Right lobe of liver (tissue), 6 donors: ENCODE measurements at places on chromosomes 2 and 18. TPM values are rescaled to one million over a fixed set of nuclear protein-coding genes. Genes with fewer than 3 reads are reported as not detected.
A peak's percentile ranks its signal among the peaks of the same experiment; 100 is the strongest.

DNA sequence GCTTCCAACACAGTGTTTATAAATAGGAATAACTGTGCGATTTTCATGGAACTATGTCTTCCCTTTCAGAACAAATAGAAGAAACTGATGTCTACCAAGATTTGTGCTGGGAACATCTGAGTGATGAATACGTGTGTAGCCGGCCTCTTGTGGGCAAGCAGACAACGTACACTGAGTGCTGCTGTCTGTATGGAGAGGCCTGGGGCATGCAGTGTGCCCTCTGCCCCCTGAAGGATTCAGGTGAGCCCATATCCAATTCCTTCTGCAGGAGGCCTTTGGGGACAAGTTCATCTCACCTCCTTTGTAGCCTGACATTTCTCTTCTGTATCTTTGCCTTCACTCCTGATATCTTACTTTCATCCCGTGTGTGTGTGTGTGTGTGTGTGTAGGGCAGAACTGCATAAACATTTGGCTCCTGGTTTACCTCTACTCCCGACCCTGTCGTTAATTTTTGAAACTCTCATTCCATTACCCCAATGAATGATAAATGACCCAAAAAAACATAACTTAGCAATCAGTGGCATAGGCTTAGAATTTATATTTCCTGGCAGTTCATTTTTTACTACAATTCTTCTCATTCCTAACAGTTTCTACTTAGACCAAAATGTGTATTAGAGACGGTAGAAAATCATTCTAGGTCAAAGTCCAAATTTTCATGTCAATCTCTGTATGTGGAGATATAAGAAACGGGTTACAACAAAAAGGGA lies 111.0 kb upstream of the RASGRP3 start:
- DNase-seq, result no peak

- peak; percentile 35 for DNase-seq
These were observed 29.0 kb upstream of the PTPN4 start for GRCh38 chr2:119730671-119731177.

- DNase-seq, result no peak
These were observed 85.6 kb upstream of the SPTBN1 start for GRCh38 chr2:54370405-54371104.

- no peak for DNase-seq
These were observed 774.1 kb upstream of the LRRTM1 start for GRCh38 chr2:81078631-81079030.

DNA sequence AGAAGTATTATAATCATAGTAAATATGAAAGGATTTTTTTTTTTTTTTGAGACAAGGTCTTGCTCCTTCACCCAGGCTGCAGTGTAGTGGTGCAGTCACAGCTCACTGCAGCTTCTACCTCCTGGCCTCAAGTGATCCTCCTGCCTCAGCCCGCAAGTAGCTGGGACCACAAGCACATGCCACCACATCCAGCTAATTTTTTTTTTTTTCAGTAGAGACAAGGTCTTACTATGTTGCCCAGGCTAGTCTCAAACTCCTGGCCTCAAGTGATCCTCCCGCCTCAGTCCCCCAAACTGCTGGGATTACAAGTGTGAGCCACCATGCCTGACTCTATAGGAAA lies 301.6 kb upstream of the STON1 start:
- DNase-seq, result no peak

DNA sequence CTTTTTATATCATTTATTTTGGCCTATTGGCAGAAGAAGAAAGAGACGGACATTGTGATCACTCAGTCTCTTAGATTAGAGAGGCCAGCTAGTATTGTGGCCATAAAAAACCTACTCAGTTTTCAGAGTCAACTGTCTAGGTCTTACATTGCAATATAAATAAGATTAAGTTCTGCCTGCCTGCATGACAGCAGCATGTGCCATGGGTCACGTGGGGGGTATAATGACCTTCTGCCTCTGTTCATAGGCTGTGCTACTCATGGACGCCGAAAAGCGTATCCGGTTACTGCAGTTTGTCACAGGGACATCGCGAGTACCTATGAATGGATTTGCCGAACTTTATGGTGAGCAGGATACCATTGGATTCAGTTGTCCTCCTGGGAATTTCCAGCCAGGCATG lies 238.5 kb downstream of the ALPK2 start:
- no peak for DNase-seq

- DNase-seq, result no peak
These were observed 191.4 kb downstream of the NRXN1 start for GRCh38 chr2:50840341-50841124.

DNA sequence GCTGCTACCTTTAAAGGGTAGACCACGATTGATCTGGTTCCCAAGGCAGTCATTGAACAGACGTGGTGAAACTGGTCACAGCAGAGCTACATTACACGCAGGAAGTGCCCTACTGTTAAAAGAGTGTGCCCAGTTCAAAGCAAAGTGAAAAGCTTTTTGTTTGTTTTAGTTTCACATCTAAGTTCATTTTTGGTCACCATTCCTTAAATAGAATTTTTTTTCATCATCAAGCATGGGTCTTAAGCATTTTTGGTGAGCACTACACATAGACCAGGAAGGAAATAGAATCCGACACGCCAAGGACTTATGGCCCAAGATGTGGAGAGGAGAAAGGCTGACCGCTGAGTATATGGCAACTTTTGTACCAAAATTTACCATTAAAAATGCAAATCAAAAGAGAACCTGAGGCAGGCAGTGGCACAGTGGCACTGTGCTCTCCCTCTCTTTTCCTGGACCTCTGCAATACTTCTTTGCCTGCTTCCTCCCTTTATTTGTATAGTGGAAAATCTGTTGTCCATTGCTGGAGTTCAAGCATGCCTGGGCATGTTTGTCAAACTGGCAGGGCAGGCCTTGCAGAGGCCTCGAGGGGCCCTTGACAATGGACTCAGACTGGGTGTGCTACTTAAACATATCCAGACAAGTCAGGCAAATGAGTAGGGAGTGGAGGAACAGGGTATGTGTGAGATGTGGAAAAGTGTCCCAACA lies 42.6 kb upstream of the HNRNPA3 start:
- DNase-seq, result no peak

- no peak for DNase-seq
These were observed 11.8 kb upstream of the PROC start for GRCh38 chr2:127406454-127406853.

- DNase-seq, result no peak
These were observed 1.4 kb upstream of the SOX11 start for GRCh38 chr2:5690718-5691220.

- DNase-seq, result no peak
These were observed 296.3 kb upstream of the KCNJ3 start for GRCh38 chr2:154402213-154402612.

Gene KLF7
- 3.3 TPM for total RNA-seq

Gene TGOLN2
- total RNA-seq, result 85.7 TPM

Gene NEURL3
- total RNA-seq, result 3.0 TPM

Gene MAP3K19
- not detected for total RNA-seq

Gene SLC9A4
- not detected for total RNA-seq

Gene AQP12B
- not detected for total RNA-seq
